GM10248 (cell line): ENCODE measurements at places on chromosomes 12 and 14.
A peak's percentile ranks its signal among the peaks of the same experiment; 100 is the strongest.

DNA sequence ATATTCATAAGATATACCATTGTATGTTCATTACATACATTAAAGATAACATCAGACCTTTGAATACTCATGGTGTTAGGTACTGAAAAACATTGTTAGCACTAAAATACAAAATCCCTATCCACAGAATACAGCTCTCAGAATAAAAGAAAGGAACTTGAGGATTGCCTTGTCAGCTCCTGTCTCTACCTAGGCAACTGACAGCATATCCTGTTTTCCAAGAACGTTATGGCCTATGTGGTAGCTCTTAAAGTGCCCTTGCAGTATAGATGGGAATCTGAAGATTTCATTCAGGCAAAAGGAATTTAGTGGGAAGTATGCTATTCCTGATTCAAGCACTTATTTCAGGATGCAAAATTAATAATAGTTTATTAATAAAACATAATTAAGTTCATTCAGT lies 1.8 kb upstream of the PPP1R12A start:
- DNase-seq = no peak

DNA sequence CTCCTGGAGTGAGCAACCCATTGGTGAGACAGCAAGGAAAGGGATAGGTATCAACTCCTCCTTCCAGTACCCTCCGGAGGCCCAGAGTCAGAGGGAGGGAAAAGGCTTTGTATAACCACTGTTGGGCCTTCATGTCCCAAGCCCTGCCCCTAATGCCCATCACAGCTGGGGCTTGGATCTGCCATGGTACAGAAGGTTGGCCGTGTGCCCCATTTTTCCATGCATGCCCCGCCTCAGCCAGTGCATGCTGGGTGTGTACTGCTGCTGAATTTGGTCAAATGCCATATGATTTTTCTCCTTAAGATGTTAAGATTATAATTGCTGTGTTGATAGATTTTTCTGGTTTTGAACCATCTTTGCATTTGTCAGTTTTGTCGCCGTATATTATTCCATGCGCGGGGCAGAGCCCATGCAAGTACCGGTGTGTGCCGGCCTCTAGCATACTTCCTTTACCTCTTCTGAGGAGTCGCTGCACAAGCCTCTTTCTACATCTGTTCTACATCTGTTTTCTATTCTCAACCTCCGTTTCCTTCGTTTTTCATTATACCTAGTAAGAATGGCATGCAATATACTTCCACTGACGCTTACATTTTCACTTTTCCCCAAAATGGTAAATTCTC lies 26.6 kb downstream of the PPP2R5C start:
- no peak for DNase-seq

DNA sequence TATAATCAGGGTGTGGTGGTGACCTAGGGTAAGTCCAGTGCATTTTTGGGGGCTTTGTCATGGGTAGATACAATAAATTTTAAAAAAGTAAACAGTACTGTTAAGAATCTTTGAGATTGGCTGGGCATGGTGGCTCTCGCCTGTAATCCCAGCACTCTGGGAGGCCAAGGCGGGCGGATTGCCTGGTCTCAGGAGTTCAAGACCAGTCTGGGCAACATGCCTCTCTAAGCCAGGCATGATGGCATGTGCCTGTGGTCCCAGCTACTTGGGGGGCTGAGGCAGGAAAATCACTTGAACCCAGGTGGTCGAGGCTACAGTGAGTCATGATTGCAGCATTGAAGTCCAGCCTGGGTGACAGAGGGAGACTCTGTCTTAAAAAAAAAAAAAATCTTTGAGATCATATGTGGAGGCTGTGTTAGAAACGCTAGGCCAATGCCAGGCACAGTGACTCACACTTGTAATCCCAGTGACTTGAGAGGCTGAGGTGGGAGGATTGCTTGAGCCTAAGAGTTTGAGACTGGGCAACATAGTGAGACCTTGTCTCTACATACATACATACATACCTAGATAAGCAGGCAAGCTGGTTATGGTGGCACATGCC lies 67.7 kb downstream of the PRKCH start:
- no peak for DNase-seq

GRCh38 chr12:120847814-120848213 lies 56.3 kb downstream of the SPPL3 start:
- peak; percentile 51 for DNase-seq

DNA sequence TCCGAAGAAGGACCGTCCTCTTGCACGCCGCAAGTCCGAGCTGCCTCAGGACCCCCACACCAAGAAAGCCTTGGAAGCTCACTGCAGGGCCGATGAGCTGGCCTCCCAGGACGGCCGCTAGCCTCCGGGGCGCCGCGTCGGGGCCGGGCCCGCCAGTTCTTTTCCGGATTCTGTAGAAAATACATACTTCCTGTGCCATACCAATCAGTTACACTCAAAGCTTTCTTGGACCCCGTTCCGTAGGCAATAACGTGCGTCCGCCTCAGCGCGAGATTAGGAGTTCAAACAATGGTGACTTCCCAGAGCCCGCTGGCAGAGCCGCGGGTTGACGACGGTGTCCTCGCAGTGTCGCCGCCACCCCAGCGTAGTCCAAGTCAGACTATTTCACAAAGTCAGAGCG lies 39.2 kb upstream of the DYNC1H1 start:
- no peak for DNase-seq

DNA sequence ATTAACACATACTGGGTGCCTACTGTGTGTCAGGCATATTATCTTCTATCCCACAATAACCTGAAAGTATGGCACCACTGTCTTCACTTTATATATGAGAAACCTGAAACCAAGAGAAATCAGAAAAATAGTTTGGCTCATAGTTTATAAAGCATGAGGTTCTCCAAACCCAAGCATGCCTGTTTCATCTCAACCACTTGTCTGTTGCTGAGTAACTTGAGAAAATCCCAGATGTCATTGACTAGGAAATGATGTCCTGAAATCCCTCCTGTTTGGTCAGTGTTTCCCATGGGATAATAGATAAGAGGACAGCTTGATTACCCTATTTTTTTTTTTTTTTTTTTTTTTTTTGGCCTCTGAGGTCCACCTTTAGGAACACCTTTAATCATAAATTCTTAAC lies 2.6 kb upstream of the IFNG-AS1 start:
- no peak for DNase-seq

GRCh38 chr12:130137040-130138018 lies 24.9 kb upstream of the FZD10 start:
- no peak for DNase-seq

GRCh38 chr14:66405158-66405557 lies 81.0 kb upstream of the CCDC196 start:
- DNase-seq = no peak

DNA sequence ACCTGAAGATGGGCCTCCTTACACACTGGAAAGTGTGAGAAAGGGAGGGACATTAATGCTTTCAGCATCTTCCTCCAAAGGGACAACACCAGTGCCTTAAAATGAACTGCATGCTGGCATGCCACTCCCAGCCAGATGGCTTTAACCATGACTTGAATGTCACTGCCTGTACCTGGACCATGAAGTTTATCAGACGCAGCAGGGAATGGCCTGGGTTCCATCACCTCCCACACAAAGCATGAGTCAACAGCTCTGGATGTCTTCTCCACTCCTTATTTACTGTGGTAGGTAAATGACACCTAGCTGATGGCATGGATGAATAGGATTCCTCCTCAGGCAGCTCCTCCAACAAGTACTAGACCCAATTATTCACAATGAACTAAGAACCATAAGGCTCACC lies 645.6 kb downstream of the SOX5 start:
- no peak for DNase-seq

GRCh38 chr12:110849748-110850403 lies 3.1 kb downstream of the CCDC63 start:
- no peak for DNase-seq

- DNase-seq = no peak
Observed at GRCh38 chr12:46872135-46872534, 46.3 kb upstream of the SLC38A4 start.

GRCh38 chr12:34097213-34097612 lies 74.9 kb downstream of the ALG10 start:
- DNase-seq = no peak

DNA sequence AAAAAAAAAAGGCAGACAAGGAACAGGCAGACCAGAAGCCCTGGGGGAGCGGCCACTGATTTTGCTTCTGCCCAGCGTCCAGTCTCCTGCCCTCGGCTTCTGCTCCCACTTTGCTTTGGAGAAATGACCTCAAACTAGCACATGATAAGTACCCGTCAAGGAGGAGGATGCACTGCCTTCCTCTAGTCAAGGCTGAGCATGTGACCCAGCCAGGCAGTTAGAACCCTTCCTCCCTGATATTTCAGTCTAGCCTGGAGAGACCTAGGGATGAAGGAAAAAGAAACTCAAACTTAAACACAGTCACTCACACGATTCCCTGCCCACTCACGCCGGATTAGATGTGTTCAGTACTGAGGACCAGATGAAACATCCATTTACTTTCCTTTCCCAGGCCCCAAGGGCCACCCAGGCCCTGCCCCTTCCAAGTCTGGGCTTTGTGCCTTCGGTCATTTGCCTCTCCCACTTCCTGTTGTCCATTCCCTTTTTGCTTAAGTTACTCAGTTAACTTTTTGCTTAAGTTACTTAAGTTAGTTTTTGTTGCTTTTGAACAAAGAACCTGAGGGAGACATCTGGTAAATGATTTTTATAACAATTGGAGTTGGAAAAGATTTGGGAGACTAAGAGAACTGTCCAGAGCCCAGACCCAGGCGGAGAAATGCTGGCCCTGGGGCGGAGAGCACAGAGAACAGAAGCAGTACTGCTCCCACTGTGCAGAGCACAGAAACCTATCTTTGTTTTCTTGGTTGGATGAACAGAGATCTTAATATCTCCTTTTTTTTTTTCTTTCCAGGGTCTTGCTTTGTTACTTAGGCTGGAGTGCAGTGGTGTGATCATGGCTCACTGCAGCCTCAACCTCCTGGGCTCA lies 23.0 kb upstream of the TTC7B start:
- DNase-seq = no peak

- DNase-seq = no peak
Observed at GRCh38 chr14:104821229-104821945, 20.5 kb downstream of the ZBTB42 start.

GRCh38 chr12:20585913-20586312 lies 109.2 kb upstream of the SLCO1C1 start:
- DNase-seq = no peak

DNA sequence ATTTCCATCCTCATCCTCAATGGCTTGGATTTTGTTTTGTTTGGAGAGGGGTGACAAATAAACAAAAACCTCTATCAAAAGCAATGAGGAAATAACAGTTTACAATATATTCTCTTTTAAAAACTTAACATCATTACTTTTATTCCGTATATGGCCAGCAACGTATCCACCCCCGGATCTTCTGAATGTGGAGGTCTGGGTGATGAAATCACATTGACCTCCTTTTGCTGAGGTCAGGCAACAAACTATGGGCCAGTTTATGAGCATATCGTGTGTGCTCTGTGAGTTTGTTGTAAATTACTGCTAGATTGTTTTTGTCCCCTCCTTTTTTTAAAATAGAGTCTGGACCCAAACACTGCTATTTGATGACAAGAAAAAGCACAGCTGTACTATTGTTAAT lies 178.1 kb downstream of the BCAT1 start:
- DNase-seq = no peak

- no peak for DNase-seq
Observed at GRCh38 chr14:103070263-103070885, 13.0 kb upstream of the CDC42BPB start.

DNA sequence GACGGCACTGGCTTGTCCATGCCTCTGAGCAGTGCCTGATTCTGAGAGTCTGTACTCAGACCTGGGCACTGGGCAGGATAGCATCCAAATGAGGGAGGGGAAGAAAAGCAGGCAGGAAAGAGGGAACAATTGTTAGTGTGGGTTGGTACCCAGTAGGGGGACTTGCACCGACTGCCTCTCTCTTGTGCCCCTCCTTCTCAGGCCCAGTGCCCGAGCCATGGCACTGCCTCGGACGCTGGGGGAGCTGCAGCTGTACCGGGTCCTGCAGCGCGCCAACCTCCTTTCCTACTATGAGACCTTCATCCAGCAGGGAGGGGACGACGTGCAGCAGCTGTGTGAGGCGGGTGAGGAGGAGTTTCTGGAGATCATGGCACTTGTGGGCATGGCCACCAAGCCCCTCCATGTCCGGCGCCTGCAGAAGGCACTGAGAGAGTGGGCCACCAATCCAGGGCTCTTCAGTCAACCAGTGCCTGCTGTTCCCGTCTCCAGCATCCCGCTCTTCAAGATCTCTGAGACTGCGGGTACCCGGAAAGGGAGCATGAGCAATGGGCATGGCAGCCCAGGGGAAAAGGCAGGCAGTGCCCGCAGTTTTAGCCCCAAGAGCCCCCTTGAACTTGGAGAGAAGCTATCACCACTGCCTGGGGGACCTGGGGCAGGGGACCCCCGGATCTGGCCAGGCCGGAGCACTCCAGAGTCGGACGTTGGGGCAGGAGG lies 2.2 kb downstream of the NAB2 start:
- DNase-seq = peak; percentile 3

DNA sequence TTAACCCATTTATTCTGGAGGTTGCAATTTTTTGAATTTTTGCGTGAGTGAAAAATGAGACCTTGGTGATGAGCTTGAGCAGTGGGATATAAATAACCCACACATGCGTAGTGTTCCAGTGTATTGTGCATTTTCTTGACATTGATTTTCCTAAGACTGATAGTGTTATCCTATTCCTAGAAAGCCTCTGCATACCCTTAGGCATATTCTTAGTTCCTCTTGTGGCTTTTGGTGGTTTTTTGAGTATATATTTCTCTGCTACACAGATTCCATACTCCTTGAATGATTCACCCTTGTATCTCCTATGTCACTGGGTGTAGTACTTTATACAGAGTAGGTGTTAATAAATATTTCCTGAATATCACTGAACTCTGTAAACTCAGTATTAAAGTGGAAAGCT lies 363.4 kb upstream of the PDE3A start:
- no peak for DNase-seq

DNA sequence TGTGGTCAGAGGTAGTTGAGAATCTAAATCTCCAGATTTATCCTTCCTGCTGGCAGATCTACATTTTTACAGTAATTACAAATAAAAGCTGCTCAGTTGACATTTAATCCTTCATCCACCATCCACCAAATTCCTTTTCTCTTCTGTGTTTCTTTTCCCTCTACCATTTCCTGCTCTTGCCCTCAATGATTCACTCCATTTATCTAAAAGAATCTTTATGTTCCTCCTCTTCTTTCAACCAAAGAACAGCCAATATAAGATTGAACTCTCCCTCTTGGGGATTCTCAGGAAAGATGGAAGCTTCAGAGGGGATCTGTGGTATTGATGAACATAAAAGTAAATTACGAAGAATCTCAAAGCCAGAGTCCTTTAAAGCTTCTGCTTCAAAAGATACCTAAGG lies 4.4 kb downstream of the MAP4K5 start:
- DNase-seq = no peak

DNA sequence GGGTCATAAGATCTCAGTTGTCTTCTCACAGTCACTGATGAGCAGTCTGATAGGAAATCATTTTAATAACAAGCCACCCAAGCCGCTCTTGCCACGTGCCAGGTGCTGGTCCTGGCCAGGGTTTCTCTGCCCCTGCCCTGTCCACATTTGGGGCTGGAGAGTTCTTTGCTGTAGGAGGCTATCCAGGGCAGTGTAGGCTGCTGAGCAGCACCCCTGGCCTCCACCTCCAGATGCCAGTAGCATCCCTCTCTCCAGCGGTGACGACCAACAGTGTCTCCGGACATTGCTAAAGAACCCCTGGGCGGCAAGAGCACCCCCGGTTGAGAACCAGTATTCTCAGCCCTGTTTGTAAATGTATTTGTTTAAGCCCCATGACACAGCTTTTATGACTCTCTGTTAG lies 243.7 kb downstream of the GLT1D1 start:
- no peak for DNase-seq
